Hippocampal formation (tissue), 2 donors: ENCODE measurements at places on chromosomes 12 and 14.

- no peak for DNase-seq
Observed at GRCh38 chr14:54465654-54466053, 23.1 kb downstream of the GMFB start.

DNA sequence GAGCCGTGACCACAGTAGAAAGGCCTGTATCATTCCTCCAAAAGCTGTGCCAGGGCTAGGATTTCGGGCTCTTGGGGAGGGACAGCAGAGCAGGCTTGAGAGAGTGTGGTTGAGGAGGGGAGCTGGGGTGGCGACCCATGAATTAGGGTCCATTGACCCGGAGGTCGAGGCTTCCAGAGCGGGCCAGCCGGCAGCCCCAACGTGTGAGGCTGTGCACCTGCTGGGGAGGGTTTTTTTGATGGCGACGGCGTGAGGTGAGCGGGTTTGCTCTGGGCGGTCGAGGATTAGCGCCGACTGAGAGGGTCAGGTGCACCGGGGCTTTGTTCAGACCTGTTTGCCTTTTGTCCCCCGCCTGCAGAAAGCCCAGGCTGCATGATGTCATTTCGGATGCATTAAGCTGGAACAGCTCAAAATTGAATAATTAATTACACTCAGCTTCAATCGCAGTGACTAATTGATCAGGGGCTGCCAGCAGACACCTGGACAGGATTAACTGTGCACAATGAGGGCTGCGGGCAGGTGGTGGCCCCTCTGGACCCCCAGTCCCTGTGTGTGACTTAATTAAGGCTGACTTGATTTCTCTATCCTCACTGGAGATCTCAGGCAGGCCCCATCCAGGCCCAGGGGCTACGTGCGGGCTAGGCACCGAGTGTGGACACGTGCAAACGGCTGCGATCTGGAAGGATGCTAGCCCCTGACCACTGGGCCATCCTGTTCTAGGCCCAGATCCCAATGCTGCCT, 42.1 kb upstream of the MEG3 start:
- no peak for DNase-seq

- peak; percentile 52 for DNase-seq
Observed at GRCh38 chr14:22391908-22392565, 197.0 kb downstream of the DAD1 start.

GRCh38 chr12:2244013-2244861, 191.4 kb downstream of the CACNA1C start:
- DNase-seq, result no peak

DNA sequence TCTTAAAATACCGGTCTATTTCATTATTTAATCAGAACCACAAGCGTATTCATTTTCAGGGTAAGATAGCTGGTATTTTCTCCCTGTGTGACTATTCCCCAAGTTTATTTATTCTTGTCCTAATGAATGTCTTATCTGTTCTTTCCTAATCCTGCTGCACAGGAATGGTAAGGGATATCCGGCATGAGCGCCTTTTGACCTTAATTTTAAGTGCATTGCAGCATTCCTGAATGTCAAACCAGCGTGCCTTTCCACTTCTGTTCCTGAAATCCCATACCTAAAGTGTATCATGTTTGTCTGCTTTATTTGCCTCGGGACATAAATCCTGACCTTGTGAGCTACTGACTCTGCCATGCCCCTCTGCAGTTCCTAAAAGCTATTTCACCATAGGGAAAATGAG, 1713.2 kb upstream of the FLRT2 start:
- DNase-seq, result no peak

GRCh38 chr12:40181490-40181889, 43.3 kb upstream of the LRRK2 start:
- no peak for DNase-seq

DNA sequence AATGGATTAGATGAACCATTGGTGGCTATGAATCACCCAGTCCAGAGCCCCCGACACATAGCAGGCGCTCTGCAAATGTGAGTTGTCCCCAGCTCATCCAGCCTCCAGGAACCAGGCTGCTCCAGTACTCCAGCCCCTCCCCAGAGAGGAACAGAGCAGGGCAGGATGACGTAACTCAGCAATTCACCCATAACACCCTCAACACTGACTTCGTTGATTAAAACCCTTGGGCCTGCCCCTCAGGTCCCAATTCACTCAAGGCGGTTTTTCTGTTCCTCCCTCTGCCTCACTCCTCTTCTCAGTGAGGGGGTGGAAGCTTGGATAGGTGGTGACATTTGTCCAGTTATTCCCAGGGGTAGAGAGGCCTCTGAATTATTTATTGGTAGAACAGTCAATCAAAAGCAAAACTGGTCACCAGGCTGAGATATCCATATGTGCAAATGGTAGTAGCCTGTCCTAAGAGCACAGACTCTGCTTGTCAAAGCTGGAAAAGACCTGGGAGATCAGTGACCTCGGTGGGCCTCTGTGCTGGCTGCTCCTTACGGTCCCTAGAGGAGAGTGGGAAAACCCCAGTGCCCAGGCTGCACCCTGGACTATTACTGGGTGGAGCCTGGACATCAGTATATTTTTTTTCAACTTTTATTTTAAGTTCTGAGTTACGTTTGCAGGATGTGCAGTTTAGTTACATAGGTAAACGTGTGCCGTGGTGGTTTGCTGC, 97.0 kb downstream of the CMKLR1 start:
- no peak for DNase-seq

- DNase-seq, result peak; percentile 13
Observed at GRCh38 chr14:104976198-104977007, 1.8 kb downstream of the AHNAK2 start.

GRCh38 chr12:19666070-19666469, 226.8 kb downstream of the AEBP2 start:
- no peak for DNase-seq
